ENCODE measurements at places on chromosomes 13 and 19.

GRCh38 chr13:111899714-111900389, 167.1 kb upstream of the SOX1 start:
- DNase-seq = no peak

DNA sequence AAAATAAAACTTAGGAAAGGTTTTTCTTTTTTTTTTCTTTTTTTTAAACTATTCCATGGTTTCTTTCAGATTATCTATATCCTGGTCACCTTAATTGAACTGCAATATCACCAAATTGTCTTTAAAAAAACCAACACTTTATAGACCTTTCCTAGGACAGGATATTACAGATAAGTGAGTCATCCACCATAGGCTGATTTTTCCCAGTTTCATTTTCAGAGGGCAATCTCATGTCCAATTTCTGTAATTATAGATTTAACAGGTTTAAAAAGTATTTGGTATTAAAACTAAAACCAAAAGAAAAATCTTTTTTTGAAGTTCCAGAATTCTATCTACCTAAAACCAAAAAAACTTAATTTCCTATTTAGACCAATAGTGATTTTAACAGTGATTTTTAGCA, 13.2 kb downstream of the SPART start:
- no peak for DNase-seq

DNA sequence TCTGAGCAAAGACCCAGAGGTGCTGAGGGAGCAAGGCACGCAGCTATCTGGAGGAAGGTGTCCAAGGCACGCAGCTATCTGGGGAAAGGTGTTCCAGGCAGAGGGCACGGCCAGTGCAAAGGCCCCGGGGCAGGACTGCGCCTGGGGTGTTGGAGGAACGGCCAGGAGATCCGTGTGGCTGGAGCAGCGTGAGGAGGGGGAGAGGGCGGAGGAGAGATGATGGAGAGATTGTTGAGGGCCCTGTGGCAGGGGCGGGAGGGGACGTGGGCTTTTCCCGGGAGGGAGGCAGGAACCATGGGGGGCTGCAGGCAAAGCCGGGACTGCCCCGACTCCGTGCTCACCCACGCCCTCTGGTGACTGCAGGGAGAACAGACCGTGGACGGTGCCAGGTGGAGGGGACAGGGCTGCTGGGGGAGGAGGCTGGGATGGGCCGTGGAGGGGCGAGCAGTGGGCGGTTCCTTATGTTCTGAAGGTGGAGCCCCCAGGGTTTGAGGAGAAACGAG, 13.3 kb upstream of the MISP start:
- DNase-seq = no peak

DNA sequence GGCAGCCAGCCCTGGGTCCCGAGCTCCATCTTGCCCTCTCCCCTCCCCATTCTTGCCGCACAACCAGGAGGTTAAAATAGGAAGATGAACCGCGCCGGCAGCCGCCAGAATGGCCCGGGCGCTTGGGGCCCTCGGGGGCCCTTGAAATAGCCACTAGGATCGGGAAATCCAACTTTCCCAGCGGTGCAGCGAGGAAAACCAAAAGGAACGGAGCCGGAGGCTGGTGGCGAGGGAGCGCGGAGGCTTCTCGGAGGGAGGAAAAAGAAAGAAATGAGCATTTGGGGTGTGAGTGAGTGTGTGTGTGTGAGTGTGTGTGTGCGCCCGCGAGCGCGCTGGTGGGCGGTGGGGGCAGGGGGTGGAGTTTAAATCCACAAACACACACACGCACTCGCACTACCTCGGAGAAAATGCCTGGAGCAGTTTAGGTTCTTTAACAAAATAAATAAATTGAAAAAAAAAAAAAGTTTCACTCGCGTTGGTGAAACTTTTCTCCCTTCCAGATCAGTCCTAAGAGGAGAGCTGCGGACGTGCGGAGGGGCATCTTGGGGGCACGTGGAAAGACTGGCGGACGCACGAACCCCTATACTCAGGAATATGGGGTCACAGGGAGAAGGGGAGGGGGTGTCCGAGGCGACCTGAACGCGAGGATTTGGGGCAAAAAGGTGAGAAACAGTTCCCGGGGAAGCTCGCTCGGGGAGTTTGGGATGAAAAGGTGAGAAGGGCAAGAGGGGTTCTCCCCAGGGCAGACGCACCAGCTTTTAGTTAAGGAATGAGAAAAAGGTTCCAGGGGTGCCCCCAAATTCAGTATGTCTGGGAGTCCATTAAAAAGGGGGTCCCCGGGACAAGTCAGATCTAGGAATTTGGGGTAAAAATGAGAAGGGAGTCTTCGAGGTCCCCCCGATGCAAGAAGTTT, 1.3 kb downstream of the RFX2 start:
- DNase-seq = no peak

- no peak for DNase-seq
Measured at GRCh38 chr13:80012251-80012650, 328.7 kb downstream of the SPRY2 start.

- DNase-seq = no peak
Measured at GRCh38 chr19:42086188-42086736, 10.3 kb downstream of the ZNF574 start.

DNA sequence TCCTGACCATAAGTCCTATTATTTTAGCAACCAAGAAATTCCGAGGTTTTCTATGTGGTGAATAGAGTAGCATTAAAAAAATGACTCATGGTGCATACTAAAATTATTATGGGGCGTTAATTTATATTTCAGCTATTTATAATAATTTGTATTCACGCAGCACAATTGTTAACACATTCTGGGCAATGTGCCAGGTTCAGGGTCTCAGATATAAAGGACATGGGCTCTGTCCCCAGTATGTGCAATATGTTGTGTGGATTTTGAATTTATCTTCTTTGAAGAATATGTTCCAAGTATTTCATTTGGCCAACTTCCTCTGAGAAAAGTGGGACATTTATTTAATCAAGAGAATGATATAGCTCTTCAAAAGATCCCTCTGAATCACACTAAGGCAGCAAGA, 1434.7 kb upstream of the PRR20A start:
- DNase-seq = no peak

DNA sequence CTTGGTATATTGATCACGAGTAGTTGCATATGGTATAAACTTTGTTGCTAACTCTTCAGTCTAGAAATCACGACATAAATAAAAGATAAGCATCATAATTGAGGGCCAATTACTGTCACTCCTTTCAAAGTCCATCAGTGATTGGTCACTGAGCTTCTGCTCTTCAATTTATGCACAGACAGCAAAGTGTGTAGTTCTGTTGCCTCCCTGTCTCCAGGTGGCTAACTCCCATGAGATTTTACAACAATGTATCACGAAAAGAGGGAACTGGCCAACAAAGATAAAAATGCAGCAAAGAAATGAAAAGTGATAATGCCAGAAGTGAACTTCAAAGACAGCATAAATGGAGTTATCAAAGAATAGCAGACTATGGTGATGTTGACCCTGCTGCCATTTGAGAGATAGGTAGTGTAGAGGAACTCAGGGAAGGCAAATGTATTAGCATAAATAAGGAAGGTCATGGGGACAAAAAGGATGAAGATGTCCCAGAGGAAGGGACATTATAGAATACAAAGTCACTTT, 12.7 kb upstream of the TNFSF14 start:
- DNase-seq = no peak

- no peak for DNase-seq
Measured at GRCh38 chr19:14672188-14672872, 2.3 kb downstream of the ADGRE3 start.

GRCh38 chr13:21823949-21824348, 153.1 kb downstream of the FGF9 start:
- no peak for DNase-seq

GRCh38 chr13:113045251-113046127, 60.1 kb upstream of the F7 start:
- no peak for DNase-seq

DNA sequence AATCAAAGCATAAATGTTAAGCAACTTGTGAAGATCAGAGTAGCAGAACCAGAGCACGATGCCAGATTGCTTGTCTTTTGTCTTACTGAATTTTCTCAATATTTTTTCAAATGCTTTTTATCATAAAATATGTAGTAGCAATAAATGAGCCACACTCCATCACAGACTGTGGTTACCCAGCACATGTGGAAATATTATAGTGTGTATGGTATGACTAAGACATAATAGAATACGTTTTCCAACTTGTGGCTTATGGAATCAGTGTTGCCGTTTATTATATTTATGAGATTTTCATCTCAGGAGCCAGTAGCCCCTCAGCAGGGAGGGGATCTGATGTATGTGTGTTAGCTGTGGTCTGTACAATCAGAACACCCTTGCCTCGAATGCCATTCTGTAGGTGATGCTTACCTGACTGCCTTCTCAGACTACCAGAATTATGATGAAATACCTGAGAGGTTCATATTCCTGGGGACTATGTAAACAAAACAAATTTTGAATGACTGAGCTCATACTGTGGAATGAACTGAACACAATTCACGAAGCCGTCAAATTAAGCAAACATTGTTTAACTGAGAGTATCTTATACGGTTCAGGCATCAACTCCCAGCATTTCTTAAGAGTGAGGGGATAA, 1.9 kb downstream of the SCEL start:
- DNase-seq = no peak

GRCh38 chr19:50632151-50632835, 7.4 kb downstream of the SYT3 start:
- DNase-seq = no peak
